ENCODE measurements at places on chromosomes 12 and 14.

GRCh38 chr14:53951627-53952303, 4.9 kb downstream of the BMP4 start:
- no peak for DNase-seq

DNA sequence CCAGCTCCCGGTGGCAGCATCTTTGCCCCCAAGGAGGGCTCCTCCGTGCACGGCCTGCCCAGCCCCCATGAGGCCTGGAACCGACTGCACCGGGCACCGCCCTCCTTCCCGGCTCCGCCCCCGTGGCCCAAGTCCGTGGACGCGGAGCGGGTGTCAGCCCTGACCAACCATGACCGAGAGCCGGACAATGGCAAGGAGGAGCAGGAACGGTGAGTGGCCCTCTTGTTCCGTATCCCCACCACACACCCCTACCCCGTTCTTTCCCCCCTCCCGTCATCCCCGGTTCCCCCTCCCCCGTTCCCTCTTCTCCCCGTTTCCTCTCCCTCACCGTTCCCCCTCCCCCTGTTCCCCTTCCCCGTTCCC, 28.3 kb downstream of the LRCOL1 start:
- DNase-seq: no peak

DNA sequence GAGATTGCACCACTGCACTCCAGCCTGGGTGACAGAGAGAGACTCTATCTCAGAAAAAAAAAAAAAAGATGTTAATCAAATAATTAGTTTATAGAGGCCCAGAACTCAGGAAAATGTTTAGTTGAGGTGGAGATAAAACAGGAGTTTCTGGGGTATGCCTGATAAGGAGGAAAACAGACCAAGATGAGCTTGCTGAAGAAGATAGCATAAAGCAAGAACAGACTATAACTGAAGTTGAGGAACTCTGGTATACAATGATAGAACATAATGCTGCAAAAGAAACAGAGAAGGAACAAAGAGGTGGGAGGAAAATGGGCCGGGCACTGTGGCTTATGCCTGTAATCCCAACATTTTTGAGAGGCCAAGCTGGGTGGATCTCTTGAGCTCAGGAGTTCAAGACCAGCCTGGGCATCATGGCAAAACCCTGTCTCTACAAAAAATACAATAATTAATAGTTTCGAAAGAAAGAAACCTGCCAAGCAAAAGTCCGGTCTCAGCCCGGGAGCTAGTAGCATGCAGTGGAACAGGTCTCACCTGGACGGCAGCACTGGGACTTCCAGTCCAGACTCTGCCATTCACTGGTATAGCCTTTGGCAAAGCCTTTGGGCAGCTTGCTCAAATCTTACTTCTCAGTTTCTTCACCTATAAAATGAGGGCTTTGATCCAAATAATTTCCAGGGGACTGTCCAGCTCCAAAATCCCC, 25.4 kb downstream of the SLC35E3 start:
- DNase-seq: peak; percentile 34

- DNase-seq: no peak
Measured at GRCh38 chr12:26346736-26347135, 151.4 kb downstream of the SSPN start.

- no peak for DNase-seq
Measured at GRCh38 chr12:67382241-67382871, 113.2 kb downstream of the CAND1 start.

DNA sequence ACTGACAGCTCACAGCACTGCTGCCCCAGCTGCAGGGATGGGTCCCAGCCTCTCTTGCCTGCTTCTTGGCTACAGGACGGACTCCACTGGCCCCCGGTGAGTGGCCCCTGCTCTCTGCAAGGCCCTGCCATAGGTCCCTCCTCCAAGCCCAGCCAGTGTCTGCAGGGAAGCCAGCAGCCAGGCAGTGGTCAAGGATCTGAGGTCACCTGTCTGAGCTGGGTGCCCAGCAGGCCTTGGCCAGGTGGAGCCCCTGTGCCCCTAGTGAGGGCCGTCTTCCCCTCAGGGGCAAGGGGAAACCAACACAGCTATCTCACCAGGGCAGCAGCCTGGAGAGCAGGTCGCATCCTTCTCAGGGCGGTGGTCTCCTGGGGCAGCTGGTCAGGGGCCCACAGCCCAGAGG, 13.2 kb downstream of the XRCC3 start:
- peak; percentile 75 for DNase-seq

- no peak for DNase-seq
Measured at GRCh38 chr14:81261176-81261575, 40.4 kb upstream of the GTF2A1 start.

- DNase-seq: no peak
Measured at GRCh38 chr14:37546621-37547447, 48.2 kb downstream of the FOXA1 start.

DNA sequence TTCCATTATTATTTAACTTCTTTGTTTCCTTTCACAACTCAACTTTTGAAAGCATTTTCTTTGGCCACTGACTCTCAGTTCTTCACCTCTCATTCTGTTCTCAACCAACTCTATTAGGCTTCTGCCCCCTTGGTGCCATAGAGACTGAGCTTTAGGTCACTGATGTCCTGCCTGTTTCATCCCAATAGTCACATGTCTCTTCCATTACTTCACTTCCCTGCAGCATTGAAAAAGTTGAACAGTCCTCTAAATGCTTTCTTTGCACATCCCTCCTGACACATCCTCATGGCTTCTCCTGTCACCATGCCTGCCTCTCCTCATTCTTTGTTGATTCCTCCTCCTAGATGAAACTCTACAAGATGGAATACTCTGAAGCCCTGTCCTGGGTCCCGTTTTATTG, 2.7 kb downstream of the CLEC12A start:
- DNase-seq: no peak

DNA sequence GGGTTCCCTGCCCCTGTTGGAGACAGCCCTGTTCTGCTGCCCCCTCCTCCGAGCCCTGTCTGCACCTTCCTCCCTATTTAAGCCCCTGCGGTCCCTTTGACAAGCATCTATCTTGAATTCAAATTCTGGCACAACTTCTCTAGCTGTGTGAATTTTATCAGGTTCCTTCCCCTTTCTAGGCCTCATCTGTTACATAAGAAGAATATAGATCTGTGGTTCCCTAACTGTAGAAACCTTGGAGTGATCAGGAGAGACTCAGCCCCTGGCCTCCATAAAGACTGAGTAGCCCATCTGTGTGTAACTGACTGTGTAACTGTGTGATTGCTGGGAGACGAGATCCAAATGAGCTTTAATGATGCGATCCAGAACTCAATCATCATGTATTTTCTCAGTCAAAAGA, 13.0 kb upstream of the RACGAP1 start:
- DNase-seq: peak; percentile 1

GRCh38 chr12:43361031-43361710, 190.8 kb downstream of the ADAMTS20 start:
- DNase-seq: no peak

GRCh38 chr12:68667291-68667690, 19.5 kb upstream of the NUP107 start:
- no peak for DNase-seq

GRCh38 chr12:19185262-19185929, 55.9 kb downstream of the PLEKHA5 start:
- DNase-seq: no peak

DNA sequence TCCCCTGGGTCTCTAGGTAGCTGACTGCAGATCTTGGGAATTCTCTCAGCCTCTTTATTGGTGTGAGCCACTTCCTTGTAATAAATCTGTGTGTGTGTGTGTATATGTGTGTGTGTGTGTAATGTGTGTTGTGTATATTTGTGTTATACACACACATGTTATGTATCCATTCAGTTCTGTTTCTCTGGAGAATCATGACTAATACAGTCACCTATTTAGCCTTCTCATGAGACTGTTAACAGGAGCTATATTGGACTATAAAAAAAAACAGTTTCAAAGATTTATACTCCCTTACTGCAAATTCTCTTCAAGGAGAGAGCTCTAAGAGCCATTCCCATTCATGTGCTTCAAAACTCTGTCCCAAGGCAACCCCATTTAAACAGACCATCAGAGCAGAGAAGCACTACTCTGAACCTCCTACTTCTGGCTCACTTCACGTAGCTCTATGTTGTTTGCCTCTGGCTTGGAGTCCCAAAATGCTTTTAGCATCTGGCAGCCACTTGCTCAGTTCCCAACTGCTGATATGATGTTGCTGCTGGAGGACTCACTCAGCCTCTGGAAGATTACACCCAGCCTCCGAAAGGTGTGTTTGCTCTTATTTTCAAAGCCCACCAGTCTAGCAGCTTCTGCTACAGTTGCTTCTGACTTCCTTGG, 48.7 kb upstream of the KITLG start:
- DNase-seq: no peak

All from spleen (tissue), 13 donors.